Suppressor macrophage (primary cell): ENCODE measurements at places on chromosomes 12 and 14.

DNA sequence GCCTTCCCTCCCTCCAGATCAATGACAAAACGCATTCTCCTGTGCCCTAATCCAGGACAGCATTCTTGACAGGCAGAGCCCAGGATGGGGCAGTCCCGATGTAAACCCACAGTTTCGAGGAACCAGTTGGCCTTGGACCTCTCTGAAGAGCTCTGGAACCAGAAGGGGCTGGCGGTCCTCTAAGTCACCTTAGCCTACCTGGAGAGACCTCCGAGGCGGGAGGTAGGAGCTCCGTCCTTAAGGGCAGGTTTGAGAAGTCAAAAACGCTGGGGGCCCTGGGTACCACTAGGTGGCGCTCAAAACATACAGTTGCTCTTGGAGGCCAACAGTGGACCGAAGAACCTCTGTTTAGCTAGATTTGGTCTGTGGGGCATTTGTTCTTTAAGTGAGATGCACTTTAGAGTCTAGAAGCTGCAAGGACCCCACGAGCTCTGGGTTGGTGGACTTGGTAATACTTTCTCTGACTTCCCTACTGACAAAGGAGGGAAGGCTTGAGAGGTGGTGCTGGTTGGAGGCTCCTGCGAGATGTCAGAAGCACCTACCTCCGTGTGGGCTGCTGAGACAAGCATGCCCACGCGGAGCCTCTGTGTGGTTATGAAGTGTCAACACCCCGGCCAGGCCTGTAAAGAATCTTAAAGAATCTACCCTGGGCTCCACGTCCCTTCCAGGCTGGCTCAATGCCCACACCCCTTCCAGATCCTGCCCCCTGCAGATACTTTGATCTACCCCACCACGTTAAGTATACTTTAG is 74.8 kb upstream of the CHST11 start:
- peak; percentile 92 for DNase-seq

- DNase-seq: no peak
These were observed 6.2 kb upstream of the SERPINA12 start for GRCh38 chr14:94515426-94515825.

- no peak for DNase-seq
These were observed 135.0 kb upstream of the AEBP2 start for GRCh38 chr12:19304149-19304750.

DNA sequence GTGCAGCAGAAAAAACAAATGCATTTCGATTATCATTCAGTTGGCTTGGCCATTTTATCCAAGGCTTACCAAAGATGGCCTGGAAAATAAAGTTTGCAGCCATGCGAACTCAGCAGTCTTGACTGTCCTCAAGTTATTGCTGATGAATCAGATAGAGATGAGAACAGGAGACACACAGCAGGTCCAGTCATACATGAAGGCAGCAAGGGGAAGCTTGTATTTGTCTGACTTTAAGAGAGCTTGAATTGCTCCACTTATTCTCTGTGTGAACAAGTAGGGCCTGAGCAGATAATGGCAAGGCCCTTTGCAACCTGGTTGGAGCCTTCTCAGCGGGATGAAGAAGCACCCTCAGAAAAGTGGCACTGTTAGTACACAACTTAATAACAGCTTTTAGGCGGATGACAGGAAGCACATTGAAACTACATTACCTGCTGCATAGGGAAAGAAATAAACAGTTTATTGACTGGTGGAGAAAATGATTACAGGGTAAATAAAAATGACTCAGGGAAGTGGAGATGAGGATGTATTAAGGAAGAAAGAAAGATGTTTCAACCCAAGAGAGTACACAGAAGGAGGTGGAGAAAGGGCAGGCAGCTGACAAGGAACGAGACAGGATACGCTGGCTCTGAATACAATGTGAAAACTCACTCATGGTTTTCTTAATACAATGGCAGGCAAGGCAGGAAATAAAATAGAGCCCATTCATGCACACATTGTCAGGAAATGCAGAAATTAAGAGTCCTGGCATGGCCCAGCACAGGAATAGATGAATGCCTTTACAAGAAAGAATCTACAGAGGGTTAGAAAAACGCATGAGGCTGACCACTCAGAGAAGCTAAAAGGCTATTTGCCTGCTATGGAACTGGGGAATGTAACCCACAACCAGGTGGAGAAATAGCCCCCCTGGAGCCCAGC is 128.4 kb downstream of the GALC start:
- no peak for DNase-seq
